ENCODE measurements at places on chromosomes 5 and 9.

GRCh38 chr5:122287101-122287500 lies 24.9 kb upstream of the SNCAIP start:
- no peak for DNase-seq

DNA sequence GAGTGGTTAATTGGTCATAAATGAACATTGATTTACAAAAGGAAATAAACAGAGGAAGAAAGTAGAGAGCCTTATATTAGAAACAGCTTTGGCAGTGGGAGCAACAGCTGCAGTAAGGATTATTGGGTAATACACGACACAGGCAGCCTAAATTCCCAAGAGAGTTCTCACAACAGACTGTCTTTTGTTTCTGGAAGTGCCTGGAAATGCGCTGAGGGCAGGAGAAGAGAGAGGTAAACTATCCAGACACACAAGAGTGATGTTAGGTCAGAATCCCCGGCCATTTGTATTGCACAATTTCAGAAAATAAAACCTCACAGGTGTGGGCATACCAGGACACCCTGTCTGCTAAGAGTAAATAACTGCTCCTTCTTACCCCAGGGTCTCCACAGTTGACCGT lies 450.4 kb upstream of the CTNND2 start:
- no peak for DNase-seq

- DNase-seq: no peak
These were observed 165.8 kb downstream of the INSYN2B start for GRCh38 chr5:169814522-169814921.

- DNase-seq: no peak
These were observed 8.8 kb downstream of the TNIP1 start for GRCh38 chr5:151071848-151072629.

GRCh38 chr5:160390787-160391696 lies 8.8 kb downstream of the FAM200C start:
- DNase-seq: no peak

DNA sequence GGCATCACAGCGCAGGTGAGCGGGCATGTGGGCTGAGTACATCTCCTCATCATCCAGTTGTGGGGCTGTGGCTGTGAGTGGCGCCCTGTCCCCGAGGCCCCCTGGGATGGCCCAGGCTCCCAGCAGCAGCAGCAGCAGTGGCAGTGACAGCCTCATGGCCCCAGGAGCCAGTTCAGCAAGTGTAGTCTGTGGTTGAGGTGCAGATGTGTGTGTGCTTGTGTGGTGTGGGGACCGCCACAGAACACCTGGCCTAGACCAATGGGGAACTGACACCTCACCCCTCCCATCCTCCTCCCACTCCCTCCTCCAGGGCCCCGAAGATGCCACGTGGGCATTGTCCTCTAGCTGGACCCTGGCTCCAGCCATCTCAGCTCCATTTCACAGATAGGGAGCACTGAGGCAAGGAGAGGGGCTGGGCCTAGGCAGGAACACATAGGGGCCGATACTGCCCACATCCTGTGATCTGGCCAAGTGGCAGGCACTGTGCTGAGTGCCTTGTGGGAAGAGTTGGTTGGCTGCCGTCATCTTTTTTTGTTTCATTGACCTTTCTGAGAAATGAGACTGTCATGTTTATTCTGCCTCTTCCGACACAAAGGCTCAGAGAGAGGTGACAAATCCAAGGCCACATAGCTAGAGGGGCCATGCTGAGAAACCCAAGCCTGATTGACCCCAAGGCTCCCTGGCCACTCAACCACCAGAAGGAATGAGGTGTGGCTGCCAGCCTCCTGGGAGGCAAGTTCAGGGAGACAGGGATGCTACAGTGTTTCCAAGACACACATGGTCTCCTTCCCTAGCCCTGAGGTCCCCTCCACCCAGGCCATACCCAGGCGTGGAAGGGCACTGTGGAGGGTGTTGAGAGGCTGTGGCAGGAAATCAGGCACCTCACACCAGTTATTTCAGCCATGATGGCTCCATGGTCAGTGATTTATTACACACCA lies at the start of gene MZB1:
Gene MZB1 (minus strand): TSS at position 213 of the 938 bp plus-strand sequence. CDS start 57 bp downstream, at position 156.
- DNase-seq: no peak

GRCh38 chr5:45205403-45205961 lies 396.7 kb downstream of the MRPS30 start:
- DNase-seq: no peak

DNA sequence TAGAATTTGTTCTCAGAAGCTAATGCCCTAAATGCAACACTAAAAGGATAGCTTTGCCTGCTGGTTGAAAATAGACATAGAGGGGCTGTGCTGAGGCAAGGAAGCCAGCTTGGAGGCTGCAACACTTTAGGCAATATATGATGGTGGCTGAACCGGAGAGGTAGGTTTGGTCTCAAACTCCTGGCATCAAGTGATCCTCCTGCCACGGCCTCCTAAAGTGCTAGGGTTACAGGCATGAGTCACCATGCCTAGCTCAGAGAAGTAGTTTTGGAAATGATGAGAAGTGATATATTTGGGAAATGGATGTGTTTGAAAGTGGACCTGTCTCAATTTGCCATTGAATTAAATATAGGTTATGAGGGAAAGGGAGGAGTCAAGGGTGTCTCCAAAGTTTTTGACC lies 10.0 kb downstream of the DUSP1 start:
- DNase-seq: no peak

DNA sequence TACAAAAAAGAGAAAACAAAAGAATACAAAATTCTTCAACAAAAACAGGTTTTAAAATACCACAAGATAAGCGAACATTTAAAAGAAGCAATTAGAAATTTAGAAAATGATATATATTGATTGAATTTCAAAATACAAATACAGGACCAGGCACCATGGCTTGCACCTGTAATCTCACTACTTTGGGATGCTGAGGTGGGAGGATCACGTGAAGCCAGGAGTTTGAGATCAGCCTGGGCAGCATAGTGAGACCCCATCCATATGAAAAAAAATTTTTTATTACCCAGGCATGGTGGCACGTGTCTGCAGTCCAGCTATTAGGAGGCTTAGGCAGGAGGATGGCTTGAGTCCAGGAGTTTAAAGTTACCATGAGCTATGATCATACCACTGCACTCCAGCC lies 109.9 kb upstream of the SLC30A5 start:
- DNase-seq: no peak

- no peak for DNase-seq
These were observed 186.9 kb downstream of the AUH start for GRCh38 chr9:91174772-91175171.

DNA sequence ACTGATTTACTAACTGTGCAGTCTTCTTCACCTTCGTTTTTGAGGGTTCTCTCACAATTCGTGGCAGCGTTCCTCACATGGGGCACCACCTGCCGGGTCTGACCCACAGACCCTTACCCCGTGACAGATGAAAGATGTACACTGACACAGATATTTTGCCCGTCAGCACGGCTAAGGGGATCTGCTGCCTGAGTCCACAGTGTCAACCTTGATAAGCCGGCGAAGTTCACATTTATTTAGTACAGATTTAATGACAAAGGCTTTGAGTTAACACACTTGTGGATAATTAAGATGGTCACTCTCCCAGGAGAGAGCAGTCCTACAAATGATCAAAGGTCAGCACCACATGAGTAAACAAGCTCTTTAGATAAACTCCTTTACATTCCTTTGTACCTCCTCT lies 15.9 kb upstream of the TEX10 start:
- no peak for DNase-seq

DNA sequence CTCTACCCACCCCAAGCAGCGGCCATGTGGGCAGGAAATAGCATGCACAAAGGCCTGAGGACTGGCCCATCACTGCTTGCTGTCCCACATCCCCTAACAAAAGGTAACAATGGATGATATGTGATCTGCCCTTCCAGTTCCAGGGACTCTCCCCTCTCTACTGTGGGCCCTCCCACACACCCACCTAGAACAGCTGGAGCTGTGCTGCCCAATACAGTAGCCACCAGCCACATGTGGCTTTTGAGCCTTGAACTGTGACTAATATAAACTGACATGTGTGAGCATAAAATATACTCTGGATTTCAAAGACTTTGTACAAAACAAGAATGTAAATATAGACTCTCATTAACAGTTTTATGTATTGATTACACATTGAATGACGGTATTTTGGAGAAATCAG lies 78.1 kb downstream of the C5orf15 start:
- no peak for DNase-seq

- no peak for DNase-seq
These were observed 675.2 kb downstream of the ACTL7B start for GRCh38 chr9:108180541-108180940.

GRCh38 chr9:84499969-84500582 lies 159.5 kb upstream of the SLC28A3 start:
- DNase-seq: no peak

- no peak for DNase-seq
These were observed 14.8 kb downstream of the TGFBI start for GRCh38 chr5:136043551-136043950.

DNA sequence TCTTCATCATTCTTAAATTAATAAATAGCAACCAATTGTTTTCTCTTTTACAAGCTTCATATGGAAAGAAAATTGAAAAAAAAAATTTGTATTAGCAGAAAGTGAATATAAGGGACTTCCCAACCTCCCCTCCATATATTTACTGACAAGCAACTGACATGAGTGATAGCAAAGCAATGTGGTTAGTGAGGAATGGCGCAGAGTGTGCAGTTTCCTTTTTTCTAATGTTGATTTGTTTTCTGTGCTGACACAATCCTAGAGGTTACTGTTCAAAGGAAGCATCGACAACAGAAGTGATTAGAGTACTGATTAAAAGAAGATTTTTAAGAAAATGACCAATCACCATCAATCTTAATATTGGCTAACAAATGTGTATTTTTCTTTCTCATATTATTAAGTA lies 1.7 kb upstream of the PTGER4 start:
- no peak for DNase-seq

DNA sequence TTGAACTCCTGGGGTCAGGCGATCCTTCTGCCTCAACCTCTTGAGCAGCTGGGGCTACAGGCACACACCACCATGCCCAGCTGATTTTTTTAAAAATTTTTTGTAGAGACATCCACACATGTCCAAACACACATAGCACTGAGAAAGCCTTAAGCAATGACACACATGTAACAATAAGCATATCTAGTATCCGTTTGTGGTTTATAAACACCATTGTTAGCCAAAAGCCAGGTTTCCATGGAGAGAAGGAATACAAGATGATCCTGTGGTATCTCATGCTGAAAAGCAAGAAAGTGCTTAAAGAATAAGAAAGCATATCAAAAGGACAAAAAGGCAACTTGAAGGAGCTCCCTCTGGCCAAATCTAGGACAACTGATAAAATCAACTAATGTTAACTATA lies 29.7 kb upstream of the SLC1A3 start:
- no peak for DNase-seq

GRCh38 chr9:21831841-21832509 lies 29.5 kb downstream of the MTAP start:
- no peak for DNase-seq

DNA sequence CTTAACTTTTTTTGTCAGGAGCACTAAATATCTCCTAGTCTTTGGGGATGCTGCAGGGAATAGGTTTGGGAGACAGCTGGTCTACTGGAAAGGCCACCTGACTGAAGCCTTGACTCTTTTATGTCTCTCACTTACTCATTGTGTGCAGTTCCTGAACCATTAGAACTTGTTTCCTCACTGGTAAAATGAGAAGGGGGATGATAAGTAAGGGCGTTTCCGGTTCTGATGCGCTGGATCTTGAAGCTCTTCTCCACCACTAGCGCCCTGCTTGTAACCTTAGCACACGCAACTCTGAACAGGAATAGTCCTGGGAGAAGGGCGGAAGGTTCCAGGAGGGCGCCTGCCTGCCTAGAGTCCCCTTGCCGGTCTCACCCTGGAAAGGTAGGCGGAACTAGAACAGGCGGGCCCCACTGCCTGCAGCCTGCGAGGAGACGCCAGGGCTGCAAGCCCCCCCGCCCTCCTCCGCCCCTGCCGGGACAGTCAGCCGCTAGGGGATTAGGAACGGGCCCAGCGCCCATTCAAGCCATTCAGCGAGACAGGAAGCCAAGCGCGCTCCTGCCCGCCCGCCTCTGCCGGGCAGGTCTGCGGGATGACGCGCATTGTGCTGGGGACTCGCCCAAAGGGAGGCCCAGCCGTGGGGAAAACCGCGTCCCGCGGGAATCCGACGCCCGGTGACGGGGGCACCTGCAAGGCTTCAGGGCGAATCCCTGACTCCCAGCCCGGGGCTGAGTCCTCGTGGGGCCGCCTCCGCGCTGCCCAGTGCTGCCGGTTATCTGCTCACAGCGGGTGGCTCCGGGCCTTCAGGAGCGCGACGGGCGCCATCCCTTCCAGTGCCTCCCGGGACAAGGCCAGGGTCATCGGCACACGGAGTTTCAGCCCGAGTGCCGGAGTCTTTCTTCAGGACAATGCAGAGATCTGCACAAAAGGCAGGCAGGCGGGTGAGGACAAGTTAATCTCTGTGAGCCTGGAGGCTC lies 44.0 kb upstream of the XPA start:
- DNase-seq: no peak

GRCh38 chr9:89048616-89049015 lies 57.3 kb downstream of the S1PR3 start:
- no peak for DNase-seq

- DNase-seq: no peak
These were observed 585.7 kb downstream of the ACTL7B start for GRCh38 chr9:108270051-108270450.

DNA sequence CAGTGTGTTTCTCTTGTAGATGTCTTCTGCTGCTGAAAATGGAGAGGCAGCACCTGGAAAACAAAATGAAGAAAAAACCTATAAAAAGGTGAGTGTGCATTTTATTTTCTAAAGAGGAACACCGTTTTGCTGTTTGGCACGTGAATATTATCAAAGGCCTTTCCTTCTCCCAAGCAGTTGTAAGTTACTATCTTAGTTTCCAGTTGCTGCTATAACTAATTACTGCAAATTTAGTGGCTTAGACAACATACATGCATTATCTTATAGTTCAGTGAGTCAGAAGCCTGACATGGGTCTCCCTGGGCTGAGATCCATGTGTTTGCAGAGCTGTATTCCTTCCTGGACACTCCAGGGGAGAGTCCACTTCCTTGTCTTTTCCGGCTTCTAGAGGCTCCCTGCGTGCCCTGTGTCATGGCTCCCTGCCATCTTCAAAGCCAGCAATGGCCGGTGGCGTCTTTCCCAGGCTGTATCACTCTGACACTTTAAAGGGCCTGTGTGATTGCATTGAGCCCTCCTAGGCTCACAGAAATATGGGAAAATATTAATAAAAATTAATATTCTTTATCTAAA lies 117.6 kb downstream of the PIP5K1B start:
- DNase-seq: no peak

All from C1 segment of cervical spinal cord (tissue), 14 donors.